ENCODE measurements at places on chromosomes 16 and 17. TPM values are rescaled to one million over a fixed set of nuclear protein-coding genes. Genes with fewer than 3 reads are reported as not detected.

- DNase-seq, result no peak
Observed at GRCh38 chr16:8990445-8990844, 26.7 kb upstream of the USP7 start.

DNA sequence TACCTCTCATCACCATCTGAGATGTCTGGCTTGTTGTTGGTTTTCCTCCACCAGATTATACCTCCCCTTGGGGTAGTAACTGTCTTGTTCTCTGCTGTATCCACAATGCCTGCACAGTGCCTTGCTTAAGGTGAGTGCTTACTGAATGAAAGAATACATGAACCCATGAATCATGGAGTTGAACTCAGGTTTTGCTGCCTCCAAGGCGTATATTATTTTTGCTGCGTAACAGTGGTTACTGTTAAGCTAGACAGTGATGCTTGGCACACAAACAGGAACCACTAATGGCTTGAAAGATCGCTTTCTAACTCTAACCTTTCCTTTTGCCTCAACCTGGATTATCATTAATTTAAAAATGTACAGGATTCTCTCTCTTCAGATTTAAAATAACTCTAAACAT, 695.8 kb downstream of the TOX3 start:
- no peak for DNase-seq

GRCh38 chr17:4511199-4511932, 12.7 kb downstream of the SPNS2 start:
- no peak for DNase-seq

DNA sequence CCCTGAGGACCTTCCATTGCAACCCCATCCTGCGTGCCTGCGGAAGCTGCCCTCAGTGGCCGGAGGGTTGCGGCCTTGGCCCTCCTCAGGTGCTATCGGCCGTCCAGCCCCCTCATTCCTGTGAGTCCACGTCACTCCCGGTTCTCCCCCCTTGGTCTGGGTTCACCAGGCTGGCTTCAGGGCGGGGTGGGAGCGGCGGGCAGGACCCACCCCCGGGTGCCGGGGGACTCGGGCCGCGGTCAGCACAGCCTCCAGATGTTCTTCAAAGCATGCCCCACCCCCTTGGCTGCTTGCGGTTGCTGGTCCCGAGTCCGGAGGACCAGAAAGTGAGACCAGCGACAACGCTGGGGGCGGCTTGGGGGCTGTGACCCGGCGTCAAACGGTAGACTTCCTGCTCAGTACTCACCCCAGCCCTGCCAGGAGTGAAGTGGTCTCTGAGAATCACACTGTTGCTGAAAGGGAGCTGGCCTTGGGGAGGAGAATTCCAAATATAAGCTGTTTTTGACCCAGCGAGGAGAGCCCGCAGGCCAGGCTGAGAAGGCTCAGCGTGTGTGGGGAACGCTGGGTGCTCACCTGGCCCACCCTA, 4.5 kb downstream of the ZNF469 start:
- no peak for DNase-seq

DNA sequence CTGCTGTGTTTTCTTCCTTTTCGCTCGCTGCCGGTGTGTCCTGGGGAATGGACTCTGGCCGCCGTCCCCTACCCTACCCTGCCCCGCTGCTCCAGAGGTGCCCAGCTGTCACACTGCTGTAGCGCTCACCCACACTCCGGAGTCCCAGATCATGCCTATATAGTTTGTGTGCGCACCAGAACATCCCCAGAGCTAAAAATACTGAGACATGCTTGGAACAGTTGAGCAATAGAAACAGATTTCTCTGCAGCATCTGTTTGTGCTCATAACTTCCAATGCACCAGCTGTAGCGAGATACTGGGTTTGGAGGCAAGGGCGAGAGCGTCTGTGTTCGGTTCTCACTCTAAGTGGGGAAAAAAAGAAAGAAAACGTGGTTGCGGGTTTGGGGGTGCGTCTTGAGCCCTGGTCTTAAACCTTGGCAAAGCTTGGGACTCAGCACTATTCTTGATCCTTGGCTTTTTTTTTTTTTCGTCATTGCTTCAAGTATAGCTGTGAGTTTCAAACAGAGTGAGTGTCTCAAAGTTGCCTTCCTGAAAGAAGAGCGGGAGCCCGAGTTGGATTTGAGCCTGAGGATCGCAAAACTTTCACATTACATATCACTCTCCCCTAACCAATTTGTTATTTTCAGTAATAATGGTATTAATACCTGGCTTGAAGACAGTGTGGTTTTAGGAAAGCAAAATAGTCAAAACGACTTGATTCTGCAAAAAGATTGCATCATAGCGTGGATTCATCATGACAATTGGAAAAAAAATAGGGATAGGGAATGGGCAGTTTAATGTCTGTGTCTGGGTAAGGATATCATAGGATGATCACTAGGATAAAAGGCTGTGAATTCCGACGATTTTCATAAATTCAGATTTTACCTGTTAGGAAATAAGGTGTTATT, 621 bp downstream of the KCNJ2 start:
- DNase-seq, result no peak

DNA sequence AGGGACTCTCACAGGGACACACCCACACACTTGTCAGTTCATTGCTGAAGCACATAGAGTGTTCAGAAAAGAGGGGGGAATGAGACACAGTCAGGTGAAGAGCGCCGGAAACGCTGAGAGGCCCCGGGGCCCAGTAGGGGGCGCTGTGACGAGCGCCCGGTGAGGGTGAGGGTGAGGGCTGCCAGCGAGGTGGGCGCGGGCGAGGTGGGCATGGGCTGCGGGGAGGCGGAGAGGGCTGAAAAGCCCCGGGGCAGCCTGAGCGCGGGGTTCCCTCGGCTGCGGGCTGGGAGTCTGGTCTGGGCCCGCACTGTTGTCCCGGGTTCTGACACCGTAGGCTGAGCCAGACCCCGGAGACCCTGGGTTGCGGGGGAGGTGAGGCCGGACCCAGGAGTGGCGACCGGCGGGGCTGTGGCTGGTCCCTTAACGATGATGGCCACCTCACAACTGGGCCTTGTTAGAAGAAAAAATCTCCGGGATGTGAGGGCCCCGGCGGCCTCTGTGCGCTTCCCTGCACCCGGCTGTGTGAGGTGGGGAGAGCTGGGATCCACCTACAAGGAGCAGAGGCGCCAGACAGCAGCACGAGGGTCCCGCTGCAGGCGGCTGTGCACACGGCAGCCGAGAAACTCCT, 91.4 kb downstream of the C16orf78 start:
- no peak for DNase-seq

DNA sequence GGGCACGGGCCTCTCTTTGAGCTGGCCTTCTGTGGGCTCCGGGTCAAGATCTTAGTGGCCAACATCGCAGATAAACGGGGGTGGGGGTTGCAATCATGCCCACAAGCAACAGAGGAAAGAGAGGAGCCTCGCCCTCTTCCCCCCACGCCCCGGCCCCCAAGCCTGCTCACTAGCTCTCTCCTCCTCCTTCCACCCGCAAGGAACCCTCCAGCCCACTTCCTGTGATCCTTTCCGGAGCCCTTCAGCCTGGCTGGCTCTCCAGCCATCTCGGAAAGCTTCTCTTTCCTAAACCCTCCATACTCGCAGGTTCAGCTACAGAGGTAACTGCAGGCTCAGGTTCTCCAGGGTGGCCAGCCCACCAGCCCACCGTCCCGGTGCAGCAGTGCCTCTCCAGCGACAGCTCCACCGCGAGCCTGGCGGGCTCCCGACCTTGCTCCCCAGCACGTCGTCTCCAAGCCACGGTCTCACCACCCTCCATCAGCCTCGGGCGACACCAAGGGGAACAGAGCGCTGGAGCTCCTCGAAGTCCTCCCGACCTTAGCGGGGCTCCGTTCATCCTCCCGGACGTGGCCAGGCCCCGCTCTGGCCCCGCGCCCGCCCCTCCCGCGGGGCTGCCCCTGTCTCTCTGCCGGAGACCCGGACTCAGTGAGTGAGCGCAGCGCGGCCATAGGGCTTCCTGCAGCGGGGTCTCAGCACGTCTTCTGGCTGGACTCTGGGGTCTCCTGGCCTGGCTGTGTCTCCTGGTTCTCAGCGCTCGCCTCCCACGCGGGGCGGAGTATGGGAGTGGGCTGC, 12.9 kb upstream of the ODF4 start:
- DNase-seq, result no peak

GRCh38 chr17:7839876-7840261, 5.9 kb downstream of the KDM6B start:
- DNase-seq, result no peak

DNA sequence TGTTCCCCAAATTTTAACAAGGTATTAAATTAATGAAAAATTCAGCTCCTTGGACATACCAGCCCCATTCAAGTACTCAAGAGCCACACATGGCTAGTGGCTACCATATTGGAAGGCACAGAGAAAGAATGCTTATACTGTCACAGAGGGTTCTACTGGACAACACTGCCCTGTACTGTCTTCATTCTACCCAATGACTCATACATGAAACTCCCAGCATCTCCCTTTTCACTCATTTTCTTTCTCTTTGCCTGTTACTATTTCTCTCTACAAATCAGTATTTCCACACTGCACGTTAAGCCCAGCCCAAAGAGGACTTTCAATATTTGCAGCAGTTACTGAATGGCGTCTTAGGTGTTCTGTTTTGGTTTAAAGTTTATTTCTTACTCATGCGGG, 72.1 kb upstream of the RCVRN start:
- no peak for DNase-seq

GRCh38 chr16:85390511-85391174, 222.5 kb upstream of the GSE1 start:
- no peak for DNase-seq

DNA sequence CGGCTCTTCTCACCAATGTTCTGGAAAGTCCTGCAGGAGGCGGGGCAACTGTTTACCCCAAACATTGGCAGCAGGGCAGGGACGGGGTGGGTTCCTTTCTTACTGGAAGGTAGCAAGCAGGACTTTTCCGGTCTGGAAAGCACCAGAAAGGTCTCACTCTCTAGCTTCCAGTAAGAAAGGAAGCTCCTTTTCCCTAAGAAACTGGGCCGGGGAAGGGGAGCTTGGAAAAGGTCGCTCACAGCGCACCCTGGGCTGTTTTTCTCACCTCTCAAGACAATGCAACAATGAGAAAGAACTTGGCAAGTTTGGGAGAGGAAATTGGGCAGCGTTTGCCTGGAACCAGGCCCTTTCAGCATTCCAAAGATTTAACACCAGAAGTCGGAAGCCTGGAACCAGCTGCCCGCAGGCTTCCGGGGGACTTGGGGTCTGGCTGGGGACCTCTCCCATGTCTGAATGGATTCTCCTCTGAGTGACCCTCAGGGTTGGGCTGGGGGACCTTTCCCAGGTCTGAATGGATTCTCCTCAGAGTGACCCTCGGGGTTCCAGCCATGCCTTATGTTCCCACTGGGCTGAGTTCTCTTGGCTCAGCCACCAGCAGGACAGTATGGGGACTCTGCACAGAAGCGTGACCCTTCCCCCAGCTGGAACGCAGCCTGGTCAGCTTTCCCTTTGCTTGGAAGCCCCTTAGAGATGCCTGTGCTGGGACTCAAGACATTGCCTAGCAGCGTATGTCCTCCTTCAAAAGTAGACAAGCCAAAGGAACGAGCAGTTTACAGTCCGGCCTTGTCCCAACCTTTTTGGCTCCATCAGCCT, 166.5 kb upstream of the PLCG2 start:
- no peak for DNase-seq

- DNase-seq, result no peak
Observed at GRCh38 chr17:74935585-74936469, at the start of gene OTOP3. Gene OTOP3 (plus strand): TSS chr17:74935898. CDS start chr17:74935922, 24 bp downstream.

DNA sequence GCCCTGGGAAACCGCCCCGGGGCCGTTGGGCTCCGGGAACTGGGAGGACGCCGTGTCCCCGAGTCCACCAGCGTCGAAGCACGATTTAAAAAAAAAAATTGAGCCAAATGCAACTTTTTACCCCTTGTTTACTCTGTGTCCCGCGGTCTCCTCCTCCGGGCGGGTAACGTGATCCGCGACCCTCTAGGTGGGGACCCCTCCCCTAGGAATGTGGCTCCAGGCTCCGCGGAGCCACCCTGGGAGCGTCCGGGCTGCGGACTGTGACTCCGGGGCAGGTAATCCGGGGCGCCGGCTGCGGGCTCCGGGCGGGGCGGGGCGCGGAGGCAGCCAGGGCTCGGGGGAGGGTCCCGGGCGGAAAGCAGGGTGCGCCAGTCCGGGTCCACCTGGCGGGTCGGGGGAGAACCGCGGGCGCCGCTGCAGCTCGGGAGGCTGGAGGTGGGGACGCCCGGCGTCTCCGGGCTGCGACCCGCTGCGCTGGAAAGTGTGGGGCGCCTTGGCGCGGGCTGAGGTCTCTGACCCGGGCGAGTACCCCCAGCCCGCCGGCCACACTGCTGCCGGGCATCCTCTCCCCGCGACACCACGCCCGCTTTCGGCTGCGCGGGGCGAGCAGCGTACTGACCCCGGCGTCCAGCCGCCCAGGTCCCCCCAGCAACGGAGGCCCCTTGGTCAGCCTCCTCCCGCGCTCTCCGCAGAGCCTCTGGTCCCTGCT, 852 bp upstream of the HELZ start:
- no peak for DNase-seq

- DNase-seq, result no peak
Observed at GRCh38 chr16:76204249-76204648, 73.0 kb upstream of the CNTNAP4 start.

GRCh38 chr16:22847100-22847499, 33.1 kb downstream of the HS3ST2 start:
- DNase-seq, result no peak

DNA sequence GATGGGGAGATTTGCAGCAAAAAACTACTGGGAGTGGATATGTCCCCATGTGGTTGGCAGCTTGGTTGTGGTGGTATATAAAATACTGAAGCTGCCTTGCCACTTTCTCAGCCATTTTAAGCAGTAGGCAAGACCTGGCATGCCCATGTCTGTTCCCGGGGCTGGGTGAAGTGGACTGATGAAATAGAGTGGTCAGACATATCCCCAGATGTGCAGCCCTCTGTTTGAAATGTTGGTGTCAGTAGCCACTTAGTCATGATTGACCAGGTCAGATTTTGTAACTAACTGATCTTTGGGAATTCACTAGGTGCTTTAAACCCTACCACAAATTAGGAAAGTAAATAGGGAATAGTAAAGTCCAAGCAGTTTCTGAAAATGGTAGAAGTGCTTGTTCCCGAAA, 151.6 kb downstream of the PHKB start:
- DNase-seq, result no peak

- no peak for DNase-seq
Observed at GRCh38 chr17:36204724-36205500, 6.0 kb upstream of the CCL4L2 start.

DNA sequence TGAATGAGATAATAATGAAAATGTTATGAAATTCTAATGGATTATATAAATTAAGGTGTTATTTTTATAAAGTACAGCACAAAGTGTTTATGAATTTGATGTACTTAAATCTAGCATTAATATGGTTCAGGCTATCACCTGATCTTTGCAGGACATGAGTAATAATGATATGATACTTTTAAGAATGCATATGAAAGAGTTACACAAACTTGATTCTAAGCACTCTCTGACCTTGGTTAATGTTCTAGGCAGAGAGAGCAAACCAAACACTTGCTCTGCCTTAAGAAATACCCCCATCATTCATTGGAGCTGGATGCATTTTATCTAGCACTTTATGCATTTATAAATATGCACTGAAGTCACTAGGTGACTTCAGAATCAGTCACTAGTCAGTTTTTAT, 942.2 kb upstream of the CDH8 start:
- no peak for DNase-seq

The PRSS27 gene
- polyA plus RNA-seq, result 1.4 TPM

The CLEC3A gene
- not detected for polyA plus RNA-seq

The CLEC18A gene
- 0.46 TPM for polyA plus RNA-seq

The GALR2 gene
- polyA plus RNA-seq, result not detected

The SLC12A3 gene
- polyA plus RNA-seq, result 0.11 TPM

The IKZF3 gene
- polyA plus RNA-seq, result 0.22 TPM

The SYNGR3 gene
- polyA plus RNA-seq, result 1.4 TPM

The MPDU1 gene
- polyA plus RNA-seq, result 43.1 TPM

The FBXW10 gene
- 0.13 TPM for polyA plus RNA-seq

The CA10 gene
- 3.7 TPM for polyA plus RNA-seq

The CLDN9 gene
- polyA plus RNA-seq, result 3.6 TPM

All from forelimb muscle (tissue), 1 donor.